ENCODE measurements at places on chromosomes 2 and 18.

DNA sequence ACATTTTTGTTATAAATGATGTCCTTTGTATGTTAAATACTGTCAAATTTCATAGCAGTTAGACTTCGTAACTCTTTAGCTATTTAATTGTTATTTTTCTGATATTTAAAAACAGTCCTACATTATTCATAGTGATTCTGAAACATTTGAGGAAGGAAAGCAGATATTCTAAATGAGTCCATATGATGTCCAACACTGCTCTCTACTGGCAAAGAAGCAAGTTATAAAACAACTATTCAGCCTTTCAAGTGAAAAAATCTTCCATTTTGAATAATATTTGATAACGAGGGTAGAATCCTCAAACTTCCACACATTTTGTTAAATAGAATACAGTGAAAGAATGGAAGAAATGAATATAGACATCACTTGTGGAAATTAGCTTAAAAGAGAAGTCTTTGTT, 220.8 kb downstream of the GULP1 start:
- DNase-seq: no peak

- no peak for DNase-seq
These were observed 251.7 kb upstream of the PXDN start for GRCh38 chr2:1995987-1996386.

- DNase-seq: no peak
These were observed 13.3 kb downstream of the LIMS2 start for GRCh38 chr2:127661949-127662510.

DNA sequence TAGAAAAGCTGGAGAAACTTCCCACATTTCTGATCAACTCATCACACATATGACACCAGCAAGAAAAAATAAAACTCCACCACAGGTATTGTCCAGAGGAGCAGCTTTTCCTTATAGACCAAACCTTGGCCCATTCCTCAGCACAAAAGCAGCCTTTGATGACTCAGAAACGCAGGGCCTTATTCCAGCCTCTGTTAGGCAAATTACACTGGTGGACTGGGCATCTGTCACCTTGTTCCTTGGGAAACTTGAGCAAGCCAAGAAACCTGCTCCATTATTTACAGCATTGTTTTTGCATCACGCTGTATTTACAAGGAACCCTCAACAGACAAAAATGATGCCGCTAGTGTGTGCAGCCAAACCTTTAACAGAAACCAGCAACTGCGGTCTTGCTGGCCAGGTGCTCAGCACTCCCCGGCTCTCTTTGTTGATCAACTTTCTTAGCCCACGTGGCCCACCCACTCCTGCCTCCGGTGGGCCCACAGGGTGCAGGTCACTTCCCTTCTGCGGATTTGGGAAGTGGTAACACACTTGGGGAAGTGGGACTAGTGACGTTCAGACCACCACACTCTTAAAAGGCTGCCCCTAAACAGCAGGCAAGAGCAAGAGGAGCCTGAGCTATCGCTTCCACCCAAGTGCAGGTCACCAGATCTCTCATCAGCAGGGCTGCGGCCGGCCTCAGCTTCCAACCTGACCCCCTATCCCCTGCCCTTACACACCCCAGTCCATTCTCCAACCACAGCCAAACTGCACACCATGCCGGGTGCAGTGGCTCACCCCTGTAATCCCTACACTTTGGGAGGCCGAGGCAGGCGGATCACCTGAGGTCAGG, 1.5 kb downstream of the AP1S3 start:
- DNase-seq: peak; percentile 89

- DNase-seq: no peak
These were observed 139.8 kb downstream of the ZFP36L2 start for GRCh38 chr2:43086451-43087221.

DNA sequence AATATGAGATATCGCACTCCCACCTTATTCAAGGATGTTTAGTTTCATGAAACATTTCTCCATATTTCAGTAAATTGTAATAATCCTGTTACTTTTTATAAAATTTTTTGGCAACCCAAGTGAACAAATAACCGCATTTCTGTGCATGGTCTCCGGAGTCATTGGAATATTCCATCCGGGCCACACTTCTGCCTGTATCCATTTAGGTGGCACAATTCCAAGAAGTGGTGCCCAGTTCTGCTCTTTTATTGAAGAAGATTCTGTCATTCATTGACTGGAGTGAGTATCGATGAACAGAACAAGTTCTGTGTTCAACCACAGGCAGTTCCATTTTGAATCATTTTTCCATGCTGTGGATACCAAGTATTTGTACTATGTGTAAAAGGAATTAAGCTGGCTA, 26.6 kb upstream of the ICOS start:
- no peak for DNase-seq
